Omental fat pad (tissue), 4 donors: ENCODE measurements at places on chromosomes 4 and X. TPM values are rescaled to one million over a fixed set of nuclear protein-coding genes. Genes with fewer than 3 reads are reported as not detected.

The WAS gene
- 26.0 TPM for total RNA-seq

The CSAG1 gene
- not detected for total RNA-seq

The PGRMC1 gene
- total RNA-seq = 130 TPM

The CC2D2A gene
- total RNA-seq = 25.2 TPM

The INPP4B gene
- total RNA-seq = 6.6 TPM

The PWWP3B gene
- 2.3 TPM for total RNA-seq

The PTCHD1 gene
- 0.06 TPM for total RNA-seq

The NEUROG2 gene
- not detected for total RNA-seq

The RAB33A gene
- 3.0 TPM for total RNA-seq

The CT45A7 gene
- total RNA-seq = not detected

The MAGEC2 gene
- total RNA-seq = not detected

The GRIA3 gene
- 0.19 TPM for total RNA-seq

The MID1IP1 gene
- total RNA-seq = 33.2 TPM

The MAGED4 gene
- 6.4 TPM for total RNA-seq

The VEGFC gene
- total RNA-seq = 28.4 TPM

The CT45A5 gene
- total RNA-seq = not detected

The PDE5A gene
- 11.6 TPM for total RNA-seq

DNA sequence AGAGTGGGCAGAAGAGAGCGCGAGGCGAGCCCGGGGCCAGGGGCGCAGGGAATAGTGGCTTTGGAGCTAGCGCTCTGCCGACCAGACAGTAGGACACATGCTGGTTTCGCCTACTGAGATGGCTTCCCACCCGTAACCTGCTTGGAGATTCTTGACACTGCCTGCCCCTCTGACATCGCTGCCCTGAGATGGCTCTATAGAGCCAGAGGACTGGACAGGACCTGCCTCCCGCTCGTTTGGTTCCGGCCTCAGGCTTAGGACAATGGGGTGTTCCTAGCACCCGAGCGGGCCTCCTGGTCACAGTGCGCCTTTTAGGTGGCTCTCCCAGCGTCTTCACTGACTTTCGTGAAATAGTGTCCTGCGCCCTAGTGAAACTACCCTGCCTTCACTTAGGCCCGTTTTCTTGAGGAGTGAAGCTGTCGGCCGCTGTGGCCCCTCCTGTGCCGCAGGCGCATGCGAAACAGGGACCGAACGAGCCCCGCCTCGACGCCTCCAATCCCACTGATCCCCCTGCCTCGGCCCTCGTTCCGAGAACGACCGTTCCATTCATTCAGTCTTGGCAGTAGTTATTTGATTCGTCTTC, 608 bp downstream of the TAF1 start:
- no peak for DNase-seq

- no peak for DNase-seq
These were observed 20.7 kb upstream of the ZNF185 start for GRCh38 chrX:152876931-152877840.

GRCh38 chr4:180098586-180098985, 2144.6 kb upstream of the TENM3 start:
- no peak for DNase-seq

GRCh38 chrX:129797251-129797906, 17.6 kb downstream of the SASH3 start:
- DNase-seq = no peak

DNA sequence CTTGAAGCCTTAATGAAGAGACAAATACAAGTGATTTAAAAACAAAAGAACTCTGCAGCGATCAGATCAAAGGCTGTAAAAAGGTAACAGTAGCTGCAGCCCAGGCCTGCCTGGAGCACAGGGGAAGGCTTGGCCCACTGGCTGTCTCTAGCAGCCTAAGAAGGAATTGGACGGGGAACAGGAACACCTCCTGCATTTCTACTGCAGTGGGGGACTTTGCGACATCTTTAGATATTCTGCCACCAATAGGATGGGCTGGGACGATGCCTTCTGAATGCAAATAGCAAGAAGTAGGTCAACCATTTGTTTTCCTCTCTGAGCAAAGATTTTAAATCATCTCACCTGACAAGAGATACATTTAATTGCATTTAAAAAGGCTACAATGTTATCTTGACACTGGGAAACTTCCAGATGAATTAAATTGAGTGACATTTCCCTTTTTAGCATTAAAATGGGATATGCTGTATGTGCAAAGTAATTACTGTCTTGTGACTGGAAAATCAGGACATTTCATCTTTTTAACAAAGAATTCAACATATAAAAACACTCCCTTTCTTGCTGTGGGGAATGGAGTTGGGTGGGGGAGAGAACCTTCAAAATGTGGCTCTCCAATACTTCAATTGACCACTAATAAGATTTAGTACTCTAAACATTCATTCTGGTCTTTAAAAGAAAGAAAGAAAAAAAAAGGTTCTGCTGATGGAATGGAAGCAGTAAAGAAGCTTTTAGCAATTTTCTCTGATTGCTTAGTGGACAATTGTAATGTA, 70.0 kb downstream of the NYX start:
- DNase-seq = no peak

DNA sequence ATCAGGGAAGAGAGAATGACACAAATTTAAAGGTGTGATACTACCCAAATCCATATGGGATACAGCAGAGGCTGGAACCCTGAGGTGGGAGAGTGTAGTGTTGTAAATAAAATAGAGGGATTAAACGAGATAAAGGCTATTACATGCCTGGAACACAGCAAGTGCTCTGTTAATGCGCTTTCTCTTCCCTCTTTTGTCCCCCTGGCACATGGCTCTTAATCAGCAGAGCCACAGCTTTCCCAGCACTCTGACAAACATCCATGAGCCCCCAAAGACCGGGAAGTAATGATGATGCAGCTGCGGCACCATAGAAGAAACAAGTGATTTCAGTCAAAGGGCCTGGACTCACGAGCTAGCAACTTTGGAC, 85.9 kb downstream of the RASL11B start:
- DNase-seq = no peak

DNA sequence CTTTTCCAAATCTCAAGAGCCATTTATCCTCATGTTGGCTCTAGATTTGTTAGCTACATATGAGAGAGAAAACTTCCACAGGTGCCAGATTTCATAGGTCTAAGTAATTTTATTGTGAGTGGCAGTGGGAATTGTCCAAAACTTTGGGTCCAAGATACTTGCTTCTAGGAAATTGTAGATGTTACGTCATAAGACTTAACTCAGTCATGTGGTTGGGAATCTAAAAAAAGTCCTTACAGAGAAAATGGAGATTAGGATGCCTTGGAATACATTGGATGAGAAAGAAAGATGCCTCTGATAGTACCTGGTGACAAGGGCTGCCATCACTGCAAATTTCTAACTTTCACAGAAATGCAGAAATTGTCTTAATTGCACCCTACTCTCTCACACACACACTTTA, 506.5 kb downstream of the C4orf33 start:
- DNase-seq = no peak

DNA sequence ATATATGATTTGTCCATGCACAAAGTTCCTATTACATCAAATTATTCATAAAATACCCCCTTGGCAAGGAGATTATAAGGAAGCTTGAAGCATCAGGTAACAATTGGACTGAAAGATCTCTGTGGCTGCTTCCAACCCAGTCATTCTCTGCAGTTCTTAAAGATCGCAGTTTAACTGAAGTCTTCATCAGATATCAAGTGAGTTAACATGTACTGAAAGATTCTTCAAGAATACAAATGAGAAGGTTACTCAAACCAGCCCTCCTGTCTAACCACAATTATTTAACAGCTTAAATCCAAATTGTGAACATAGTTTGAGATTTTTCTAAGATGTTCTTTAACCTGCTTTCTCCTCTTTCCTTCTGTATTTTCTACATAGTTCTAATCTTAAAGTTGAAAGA, 56.1 kb downstream of the SLC10A7 start:
- DNase-seq = no peak

GRCh38 chrX:82711457-82711856, 796.6 kb upstream of the POU3F4 start:
- DNase-seq = no peak

DNA sequence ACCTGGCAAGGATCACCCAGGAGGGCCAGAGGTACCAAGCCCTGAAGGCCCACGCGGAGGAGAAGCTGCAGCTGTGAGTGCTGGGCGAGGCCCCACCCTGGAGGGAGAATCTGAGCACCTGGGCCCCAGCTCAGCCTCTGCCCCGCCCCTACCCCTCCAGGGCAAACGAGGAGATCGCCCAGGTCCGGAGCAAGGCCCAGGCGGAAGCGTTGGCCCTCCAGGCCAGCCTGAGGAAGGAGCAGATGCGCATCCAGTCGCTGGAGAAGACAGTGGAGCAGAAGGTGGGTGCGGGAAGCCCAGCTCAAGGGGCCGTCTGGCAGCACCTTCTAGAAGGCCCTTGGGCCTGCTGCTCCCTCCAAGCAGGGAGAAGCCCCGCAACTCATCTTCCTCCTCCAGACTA, 23.2 kb downstream of the TACC3 start:
- DNase-seq = no peak

- DNase-seq = no peak
These were observed 745 bp upstream of the IQSEC2 start for GRCh38 chrX:53281963-53282695.

DNA sequence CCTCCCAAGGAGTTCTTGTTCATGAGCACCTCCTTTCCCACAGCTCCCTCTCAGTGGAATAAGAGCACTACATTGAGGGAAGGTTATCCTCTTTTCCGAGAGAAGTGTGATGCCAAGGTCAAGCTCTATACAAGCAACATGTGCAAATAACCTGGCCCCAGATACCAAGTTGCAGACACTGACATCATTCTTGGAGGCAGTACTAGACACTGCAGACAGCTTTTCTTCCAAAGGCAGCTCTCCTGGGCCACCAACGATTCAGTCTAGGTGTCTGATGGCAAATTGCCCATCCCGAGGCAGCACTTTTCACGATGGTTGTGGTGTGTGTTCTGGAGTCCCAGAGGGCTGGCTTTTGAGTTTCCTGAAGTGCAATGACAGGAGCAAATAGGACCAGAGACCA, 384.9 kb downstream of the TLL1 start:
- no peak for DNase-seq

DNA sequence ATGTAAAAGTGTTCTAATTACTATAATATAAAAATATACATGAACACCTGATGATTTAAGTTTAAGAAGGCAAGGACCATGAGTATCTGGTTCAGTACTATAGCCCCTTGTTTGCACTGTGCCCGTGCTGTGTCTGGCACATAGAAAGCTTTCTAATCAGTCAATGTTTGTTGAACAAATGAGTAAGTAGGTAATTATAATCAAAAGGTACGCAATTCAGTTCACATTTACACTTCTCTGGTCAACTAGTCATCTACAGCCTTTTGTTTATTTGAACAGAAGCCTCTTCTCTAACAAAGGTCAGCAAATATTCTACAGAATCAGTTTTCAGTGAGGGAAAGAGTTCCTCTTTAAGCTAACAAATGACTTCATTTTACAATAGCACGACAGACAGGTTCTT, 523.3 kb downstream of the SMARCA1 start:
- no peak for DNase-seq

DNA sequence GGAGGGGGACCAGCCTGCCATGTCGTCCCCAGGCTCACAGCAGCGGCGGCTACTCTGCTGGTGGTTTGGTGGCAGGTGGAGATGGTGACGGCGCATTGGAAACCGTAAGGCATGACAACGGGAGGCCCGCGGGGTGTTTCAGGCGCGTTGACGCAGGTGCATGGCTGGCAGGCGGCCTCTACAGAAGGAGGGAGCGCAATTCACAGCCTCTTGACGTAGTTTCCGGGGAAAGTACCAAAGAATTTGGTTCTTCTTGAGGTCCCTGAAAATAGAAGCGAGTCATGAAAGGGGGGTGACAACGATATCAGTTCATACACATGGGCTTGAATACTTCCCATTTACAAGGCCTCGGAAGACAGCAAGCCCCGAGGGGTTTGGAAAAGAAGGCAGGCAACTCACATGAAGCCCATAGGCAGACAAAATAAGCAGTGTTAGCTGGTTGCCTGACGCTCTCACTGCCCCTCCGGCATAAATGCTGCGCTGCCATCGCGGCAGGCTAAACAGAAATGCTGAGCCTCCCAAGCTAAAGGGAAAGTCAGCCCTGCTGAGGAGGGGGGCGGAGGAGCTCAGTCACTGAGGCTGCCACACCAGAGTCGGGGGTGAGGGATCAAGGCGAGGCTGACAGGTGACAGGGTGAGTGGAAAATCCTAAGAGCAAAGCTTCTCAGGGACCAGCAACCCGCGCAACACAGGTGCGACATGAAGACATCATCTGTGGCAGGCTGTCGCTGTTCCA, 52.3 kb upstream of the PDLIM3 start:
- DNase-seq = no peak

DNA sequence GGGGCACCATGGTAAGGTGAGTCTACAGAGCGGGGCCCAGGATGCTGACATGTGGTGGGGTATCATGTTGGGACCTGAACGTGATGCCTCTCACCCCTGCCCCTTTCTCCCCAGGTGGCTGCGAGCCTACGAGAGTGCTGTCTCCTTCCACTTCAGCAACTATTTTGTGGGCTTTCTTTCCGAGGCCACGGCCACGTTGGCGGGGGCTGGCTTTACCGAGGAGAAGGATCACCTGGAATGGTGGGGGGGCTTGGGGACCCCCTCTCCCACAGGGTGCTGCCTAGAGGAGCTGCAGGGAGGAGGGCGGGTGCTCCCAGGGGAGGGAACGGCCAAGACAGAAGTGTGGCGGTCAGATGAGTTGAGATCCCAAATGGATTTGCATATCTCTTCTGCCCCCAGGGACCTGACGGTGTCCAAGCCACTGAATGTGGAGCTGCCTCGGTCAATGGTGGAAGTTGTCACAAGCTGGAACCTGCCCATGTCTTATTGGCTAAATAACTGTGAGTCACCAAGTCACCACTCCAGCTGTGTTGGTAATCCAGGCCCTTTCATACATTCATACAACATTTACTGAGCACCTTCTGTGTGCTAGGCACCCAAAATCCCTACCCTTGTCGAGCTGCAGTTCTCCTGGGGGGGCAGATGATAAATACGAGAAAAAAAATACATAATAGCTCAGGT, 5.5 kb downstream of the PORCN start:
- DNase-seq = no peak

DNA sequence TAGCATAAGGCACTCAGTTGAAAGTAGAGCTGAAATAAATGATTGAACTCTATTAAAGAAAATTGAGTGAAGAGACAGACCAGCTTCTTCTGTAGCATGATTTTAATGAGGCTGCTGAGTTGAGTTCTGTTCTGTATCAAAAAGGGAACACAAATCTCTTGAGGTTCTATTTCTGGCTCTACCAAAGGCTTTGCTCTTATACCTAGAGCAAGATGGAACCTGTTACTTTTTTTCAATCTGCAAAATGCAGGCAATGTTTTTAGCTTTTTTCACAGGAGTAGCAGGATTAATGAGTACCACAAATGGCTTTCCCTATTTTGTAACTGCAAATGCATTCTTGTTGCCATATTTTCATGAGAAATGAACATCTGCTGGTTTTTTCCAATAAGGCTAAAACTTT, 4.2 kb upstream of the ERVMER34-1 start:
- no peak for DNase-seq
